ENCODE measurements at places on chromosomes 7 and 10.

DNA sequence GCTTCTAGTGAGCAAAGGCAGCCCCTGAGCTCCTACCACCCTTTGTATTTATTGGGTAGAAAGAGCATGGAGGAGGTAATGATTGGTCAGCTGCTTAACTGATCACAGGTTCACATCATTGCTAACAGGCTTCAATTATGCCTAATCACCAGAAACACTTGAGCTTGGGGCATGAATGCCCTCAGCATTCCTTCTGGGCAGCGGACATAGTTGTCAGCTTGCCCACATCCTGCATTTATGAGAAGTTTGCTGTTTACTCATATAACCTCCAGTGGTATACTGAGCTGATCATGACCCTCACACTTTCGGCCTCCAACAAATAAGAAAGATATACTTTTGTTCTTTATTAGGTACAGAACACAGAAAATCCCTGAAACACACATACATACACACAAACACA, 140.3 kb upstream of the ODAD2 start:
- DNase-seq = no peak

GRCh38 chr7:131568970-131569369, 12.5 kb upstream of the PODXL start:
- DNase-seq = no peak

GRCh38 chr7:39656415-39656814, 33.0 kb downstream of the RALA start:
- no peak for DNase-seq

- no peak for DNase-seq
Observed at GRCh38 chr7:16055263-16055976, 365.9 kb downstream of the CRPPA start.

- DNase-seq = no peak
Observed at GRCh38 chr7:43038254-43038653, 74.2 kb upstream of the HECW1 start.

Data from activated T-helper 9 cell treated with anti-CD3 and anti-CD28 coated beads, Interleukin-2, amount 50 U/mL, for 16 hours (primary cell).